ENCODE measurements at places on chromosomes 5 and 9.

DNA sequence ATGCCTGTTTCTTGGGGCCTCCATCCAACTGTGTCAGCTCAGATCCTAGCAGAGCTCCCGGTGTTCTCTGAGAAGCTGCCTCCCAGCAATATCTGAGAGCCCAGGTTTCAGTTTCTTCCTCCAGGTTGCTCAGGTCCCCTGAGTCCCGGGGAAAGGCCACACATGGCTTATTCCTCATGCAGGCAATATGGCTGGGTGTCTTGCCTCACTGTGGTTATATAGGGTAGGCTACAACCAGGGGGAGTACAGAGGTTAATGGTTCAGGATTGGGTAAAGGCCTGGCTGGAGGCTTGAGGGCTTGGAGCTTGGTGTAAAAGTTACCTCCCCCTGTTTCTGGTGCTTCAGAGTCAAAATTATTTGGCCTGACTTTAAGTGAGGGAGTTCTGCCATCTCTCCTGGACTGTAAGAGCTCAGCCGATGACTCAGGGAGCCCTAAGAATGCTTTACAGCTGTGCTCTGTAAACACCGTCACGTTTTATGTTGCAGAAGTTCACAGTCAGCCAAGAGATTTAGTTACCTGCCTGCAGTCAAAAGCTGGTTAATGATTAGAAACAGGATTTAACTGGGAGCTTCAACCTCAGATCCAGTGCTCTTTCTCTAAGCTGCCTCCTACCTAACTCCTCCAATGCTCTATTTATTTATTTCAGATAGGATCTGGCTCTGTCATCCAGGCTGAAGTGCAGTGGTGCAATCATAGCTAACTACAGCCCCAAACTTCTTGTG is 24.3 kb upstream of the UBAP2 start:
- no peak for DNase-seq

- DNase-seq, result no peak
These were observed 93.3 kb downstream of the SLF1 start for GRCh38 chr5:94711785-94712184.

DNA sequence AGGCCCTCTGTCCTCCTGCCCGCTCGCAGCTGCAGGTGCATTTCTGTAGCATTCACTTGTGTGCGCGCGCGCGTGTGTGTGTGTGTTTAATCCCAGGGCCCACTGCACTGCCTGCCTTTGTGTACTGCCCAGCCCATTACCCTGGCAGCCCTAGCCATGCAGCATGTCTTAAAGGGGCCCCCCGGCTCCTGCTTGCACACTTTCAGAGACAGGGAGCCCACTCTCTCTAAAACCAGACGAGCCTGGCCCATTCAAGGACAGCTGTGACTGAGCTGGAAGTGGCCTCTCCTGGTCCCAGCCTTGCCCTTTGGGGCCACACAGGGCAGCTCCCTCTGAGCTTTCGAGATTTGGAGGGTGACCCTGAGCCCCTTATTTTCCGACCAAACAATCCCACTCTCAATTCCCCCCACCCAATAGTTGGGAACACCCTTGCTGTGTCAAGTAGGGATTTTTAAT is 98.9 kb downstream of the DAB2IP start:
- no peak for DNase-seq

GRCh38 chr9:91814201-91814600 is 135.8 kb downstream of the ROR2 start:
- no peak for DNase-seq

DNA sequence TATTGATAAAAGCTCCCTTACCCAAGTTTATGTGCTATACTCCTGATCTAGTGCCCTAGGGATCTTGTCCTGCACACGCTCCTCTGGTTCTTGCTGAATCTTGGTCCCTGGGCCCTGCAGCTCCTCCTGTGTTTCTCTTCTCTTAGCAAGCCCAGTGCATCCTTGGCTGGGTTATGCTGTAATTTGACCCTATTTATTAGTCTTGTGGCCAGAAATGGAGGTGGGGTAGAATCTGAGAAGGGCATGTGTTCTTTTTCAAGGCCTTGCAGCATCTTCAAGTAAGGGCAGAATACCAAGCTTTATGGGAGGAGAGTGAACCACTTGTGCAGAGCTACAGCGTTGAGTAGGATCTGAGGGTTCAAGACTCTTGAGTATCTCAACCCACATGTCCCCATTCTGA is 366.8 kb downstream of the FAM170A start:
- DNase-seq, result no peak

- DNase-seq, result no peak
These were observed 1329.0 kb upstream of the WWC1 start for GRCh38 chr5:166962461-166962860.

DNA sequence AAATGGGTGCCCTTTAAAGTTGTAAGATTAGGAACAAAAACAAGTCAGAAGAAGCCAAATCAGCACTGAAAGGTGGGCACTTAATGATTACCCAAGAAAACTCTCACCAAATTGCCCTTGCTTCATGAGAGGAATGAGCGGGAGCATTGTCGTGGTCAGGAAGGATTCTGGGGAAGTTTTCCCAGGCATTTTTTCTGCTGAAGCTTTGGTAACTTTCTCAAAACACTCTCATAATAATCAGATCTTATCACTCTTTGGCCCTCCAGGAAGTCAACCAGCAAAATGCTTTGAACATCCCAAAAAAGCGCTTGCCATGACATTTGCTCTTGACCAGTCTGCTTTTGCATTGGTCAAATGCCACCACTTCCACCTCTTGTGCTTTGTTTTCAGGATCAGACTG is 10.4 kb upstream of the PCDHGC3 start:
- no peak for DNase-seq

- DNase-seq, result no peak
These were observed 103.8 kb upstream of the LIFR start for GRCh38 chr5:38660194-38660668.

DNA sequence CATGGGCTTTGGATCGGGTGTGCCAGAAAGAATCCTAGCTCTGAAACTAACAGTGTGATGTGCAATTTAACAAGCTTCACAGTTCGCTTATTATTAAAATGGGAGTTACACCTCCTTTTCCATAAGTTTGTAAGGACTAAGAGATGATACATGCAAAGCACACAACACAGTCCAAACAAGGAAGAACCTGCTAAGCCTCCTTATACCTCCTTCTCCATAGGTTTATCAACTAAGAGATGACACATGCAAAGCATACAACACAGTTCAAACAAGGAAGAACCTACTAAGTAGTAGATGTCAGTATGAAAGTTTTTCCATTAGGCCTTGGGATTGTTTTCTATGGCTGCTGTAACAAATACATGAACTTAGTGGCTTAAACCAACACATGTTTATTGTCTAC is 215.9 kb downstream of the DCP2 start:
- no peak for DNase-seq

DNA sequence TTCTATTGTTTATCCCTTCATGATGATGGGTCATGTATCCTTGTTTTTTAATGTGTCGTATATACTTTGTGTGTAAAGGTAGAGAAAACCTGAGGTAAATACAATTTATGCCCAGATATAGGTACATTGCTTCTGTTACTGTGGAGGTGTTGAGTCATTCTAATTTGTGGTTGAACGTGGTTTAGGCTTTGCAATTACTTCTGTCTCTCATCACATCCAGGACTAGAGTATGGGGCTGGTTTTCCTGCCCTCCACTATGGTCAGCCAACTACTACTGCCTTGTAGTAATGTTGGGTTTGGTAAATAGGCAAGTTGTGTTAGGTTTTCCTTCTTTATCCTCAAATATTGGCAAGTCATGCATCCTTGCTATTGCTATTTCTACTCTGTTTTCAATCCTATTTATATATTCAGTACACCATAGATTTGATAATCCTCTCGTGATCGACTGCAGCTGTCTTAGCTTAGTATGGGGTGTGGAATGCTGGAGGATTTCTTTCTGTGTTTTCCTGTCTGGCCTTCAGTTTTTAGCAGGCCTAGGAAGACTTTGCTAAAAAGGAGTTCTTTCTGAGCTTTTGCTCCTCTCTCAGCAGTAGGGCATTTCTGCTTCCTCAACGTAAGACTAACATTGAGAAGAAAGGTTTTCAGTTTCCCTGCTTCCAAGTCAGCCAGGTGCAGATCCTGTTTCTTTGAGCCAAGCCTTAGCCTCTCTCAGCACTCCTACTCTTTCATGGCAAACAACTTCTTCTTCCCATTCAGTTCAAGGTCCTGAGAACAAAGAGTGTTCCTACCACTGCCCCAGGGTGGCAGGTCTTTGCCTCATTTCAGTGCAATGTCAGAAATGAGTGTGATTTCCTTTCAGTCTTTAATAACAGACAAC is 844.4 kb upstream of the CDH18 start:
- no peak for DNase-seq

GRCh38 chr9:116003397-116003796 is 150.2 kb upstream of the PAPPA start:
- DNase-seq, result no peak

DNA sequence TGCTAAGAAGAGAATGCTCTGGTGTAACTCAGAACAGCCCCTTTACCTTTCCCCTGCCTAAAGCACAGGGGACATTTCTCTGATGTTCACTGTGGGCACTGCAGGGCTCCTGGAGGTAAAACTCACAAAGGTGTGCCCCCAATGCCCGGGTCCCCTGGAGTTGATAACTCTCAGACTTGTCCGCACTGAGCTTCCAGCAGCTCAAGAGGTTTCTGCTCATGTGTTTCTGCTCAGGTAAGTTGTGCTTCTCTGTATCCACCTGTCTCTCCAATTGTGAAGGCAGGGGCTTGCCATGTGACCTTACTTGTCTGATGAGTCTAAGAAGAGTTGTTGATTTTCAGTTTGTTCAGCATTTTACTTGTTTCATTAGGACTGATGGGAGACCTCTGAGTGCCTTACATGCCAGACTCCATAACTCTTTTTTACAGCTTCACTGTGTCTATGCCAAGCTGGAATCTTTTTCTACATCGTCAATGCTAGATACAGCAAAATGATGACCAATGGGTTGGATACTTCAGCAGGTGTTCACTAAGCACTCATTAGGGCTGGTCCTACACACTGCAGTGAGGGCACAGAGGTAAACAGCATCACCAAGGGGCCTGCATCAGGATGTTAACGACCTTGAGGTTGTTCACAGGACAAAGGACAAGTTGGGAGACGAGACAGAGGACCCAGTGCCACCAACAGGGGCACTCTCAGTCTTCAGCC is 56.4 kb downstream of the MRPL36 start:
- no peak for DNase-seq

DNA sequence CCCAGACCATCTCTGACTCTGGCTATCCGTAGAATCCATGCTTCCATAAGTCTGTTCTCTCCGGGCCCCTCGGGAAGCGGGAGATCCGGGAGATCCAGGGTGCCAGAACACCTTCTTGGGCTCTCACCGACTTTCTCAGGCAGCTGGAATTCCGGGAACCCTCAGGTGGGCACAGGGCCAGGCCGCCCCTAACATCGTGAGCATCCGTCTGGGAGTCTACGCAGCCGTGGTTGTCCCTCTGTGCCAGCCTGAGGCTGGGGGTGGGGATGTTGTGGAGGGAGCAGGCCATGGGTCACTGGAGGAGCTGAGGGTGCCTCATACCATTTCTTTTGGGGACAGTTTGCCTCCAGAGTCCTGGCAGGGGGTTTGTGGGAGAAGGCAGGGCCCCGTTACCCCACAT is 92.3 kb upstream of the COL5A1 start:
- DNase-seq, result no peak

- DNase-seq, result no peak
These were observed 191.4 kb downstream of the TMEM167A start for GRCh38 chr5:82885627-82886389.

DNA sequence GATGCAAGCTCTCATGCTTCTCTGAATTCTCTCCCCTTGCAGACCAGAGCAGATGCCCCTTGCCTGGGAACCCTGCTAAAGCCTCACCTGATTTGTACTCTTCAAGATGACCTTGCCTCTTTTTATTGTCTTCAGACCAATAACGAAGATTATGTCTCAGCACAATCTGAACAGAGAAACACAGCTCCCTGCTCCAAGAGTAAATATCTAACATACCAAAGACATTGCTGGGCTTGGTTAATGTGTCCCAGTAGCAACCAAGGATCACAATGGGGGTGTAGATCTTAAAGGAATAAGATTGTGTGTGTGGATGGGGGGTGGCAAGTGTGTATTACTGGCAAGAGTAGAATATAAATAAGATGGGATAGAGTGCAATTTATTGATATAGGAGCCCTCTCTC is 67.6 kb upstream of the LHFPL2 start:
- no peak for DNase-seq

- DNase-seq, result peak; percentile 52
These were observed 2.7 kb downstream of the GCNT4 start for GRCh38 chr5:75049456-75050351.

- no peak for DNase-seq
These were observed 125.1 kb downstream of the ESM1 start for GRCh38 chr5:54860321-54860720.

DNA sequence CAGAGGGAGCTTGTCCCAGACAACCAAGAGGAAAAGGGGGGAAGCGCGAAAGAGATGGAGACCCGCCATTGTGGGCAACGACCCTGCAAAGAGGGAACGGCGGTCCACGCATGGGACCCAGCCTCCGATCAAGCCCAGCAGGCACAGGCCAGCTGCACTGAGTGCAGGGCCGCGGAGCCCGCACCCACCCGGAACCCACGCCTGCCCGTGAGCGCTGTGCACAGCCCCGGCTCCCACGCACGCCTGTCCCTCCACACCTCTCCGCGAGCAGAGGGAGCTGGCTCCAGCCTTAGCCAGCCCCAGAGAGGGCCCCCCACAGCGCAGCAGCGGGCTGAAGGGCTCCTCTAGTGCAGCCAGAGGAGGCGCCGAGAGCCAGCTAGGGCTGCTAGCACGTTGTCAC is 416.5 kb downstream of the DMRTA1 start:
- no peak for DNase-seq

- DNase-seq, result no peak
These were observed 141.1 kb upstream of the RANBP3L start for GRCh38 chr5:36442796-36443195.

DNA sequence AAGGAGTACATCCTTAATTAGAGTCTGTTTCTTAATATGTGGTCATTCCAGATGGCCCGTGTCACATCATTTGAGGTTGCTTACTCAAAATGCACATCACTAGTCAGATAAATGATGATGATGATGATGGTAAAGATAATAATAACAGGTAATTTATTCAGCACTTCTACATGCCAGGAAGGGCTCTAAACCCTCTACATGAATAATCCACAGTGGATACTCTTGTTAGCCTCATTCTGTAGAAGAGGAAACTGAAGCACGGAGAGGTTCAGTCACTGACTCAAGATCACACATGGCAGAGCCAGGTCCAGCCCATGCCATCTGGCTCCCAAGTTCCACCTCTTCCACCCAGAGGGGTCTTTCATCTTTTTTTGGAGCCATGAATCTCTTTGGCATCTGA is 11.7 kb downstream of the SH3PXD2B start:
- DNase-seq, result no peak

- DNase-seq, result no peak
These were observed 40.5 kb downstream of the SEMA4D start for GRCh38 chr9:89457376-89457855.

- no peak for DNase-seq
These were observed 593 bp downstream of the GM2A start for GRCh38 chr5:151253605-151253950.

Data from activated naive CD4-positive, alpha-beta T cell (primary cell).